ENCODE measurements at places on chromosomes 1 and 21.

DNA sequence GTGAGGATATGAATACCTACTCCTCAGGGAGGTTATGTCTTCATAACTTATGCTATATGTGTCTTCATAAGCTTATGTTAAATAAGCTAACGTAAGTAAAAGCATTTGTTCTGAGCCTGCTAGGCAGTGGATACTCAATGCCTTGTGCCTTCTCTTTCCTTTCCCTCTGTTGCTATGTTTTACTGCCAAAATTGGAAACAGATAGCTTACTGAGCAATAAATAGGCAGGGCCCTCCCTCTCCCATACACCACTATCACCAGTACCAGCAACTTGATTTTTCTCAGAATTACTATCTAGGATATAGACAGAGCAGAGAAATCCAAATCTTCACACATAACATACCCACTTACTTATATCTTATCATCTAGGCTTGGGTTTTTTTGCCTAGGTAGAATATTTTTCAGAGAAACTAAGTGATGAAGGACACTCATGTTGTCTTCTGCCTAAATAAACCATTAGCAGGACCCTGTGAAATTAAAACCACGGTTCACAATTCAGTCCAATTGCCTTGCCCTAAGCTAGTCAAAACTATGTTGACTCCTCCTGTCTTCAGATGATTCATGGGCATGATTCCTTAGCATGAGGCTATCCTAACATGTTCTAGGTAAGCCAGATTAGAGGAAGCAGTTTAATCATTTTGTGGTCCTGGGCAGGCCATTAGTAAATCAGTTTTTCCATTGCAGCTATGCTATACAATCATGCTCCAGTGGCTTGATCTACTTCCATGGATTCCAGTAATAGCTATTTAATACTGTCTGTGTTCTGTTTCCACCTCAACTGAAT is 15.9 kb upstream of the LRRC8C start:
- DNase-seq = no peak

GRCh38 chr21:29465546-29465945 is 166.8 kb downstream of the BACH1 start:
- no peak for DNase-seq

DNA sequence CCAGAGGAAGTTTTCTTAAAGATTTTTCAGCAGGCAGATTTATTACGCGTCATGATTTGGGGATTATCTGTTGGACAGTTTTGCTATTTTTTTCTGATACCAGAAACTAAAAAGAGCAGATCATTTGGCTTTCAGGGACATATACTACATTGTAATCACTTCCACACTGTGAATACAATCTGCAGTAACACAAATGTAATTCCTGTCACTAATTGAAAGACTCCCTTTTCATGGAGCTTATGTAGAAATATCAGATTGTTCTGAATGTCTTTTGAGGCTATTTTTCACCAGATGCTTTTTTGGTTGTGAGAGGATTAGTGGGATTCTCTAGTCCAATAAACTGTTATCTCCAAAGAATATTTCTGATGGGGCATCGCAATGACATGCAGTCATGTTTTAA is 464.2 kb downstream of the DISC1 start:
- DNase-seq = no peak

GRCh38 chr21:36015045-36015444 is 45.3 kb downstream of the SETD4 start:
- DNase-seq = no peak

DNA sequence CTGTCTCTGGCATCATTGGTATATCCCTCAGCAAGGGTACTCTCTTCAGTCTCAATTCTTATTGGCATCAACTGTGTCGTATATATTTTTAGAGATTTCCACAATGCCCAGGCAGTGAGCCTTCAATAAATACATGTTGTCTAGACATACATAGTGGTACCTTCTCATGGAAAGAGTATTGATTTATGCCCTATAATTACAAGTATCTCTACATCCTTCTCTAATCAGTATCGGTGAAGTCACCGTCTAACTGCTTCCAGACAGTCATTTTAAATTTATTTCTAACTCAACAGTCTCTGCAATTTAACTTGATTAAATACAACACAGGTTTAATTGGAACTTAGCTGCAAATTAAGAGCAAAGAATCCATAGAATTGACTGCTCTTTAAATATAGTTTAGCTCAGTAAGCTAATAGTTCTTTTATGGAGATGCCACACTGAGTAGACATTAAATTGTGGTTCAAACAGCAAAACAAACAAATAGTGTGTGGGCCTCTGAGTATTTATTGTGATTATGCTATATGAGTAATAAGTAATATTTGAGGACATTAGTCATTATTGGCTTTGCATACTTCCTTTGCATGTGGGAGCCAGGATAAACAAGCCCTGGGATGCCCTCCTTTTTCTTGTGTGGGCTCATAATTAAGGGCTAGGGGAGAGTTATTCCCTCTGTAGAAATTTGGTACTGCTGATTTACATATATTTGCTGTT is 126.9 kb upstream of the DUSP10 start:
- DNase-seq = no peak

DNA sequence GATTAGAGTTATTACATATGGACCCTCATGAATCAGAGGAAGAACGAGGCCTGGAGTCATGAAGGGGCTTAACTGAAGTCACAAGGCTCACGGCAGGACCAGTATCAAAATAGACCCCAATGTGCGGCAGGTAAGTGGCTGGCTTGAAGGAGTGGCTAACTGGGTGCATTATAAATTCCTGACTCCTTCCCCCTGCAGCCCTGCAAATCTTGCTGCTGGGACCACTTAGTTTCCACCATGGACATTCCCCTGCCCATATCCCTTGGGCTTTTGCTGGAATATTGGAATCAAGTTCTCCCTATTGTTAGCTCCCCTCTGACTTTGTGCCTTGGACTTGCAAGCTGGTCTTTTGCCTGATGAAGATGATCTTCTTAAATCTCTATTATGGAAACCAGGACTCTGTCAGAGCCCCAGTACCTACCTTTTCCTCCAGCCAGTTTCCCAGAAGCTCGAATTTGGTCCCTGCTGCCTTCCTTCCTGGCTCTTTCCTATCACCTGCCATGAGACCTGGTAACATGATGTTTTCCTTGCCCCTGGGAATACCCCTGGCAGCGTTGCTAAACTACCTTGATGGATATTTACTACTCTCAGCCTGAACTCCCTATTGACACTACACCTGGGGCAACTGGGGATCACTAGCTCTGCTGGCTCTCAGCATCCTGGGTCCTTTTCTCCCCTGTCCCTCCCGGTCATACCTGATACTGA is 156.0 kb upstream of the JUN start:
- no peak for DNase-seq

GRCh38 chr1:205430696-205431305 is 8.9 kb upstream of the LEMD1 start:
- no peak for DNase-seq

DNA sequence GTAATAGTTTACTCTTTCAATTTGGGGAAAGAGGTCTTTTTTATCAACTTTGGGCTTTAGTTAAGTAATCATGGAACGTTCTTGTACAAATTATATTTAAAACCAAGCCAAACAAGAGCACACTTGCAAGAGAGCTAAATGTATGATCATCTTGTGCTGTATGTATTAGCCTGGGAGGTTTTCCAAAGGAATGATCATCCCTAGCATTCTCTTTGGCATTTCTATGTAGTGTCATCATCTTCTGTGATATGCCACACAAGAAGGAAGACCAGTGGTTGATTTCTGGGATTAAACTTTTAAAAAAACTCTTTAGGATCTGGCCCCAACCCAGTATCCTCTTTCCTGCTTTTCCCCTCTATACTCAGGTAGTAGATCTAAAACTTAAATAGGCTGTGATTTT is 38.4 kb upstream of the KCNQ4 start:
- DNase-seq = no peak

DNA sequence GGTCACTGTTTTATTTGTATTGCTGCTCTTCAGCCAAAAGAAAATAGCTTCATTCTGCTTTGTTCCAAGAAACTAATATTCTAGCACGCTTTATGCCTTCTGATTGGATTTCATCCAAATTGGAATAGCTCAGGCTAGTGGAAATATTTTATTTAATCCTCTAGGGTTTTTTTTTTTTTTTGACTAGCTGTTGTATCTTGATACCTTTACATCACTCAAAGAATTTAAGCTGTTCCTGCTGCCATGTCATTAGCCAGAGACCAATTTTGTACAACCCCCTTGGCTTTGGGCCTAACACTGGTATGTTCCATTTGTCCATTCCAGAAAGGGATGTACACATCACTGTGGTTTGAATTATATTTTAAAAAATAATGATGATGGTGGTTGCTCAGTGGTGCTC is 103.0 kb downstream of the DISC1 start:
- DNase-seq = no peak

GRCh38 chr1:187157115-187157514 is 328.4 kb downstream of the PLA2G4A start:
- no peak for DNase-seq

GRCh38 chr1:109849655-109850054 is 61.0 kb upstream of the CSF1 start:
- no peak for DNase-seq

DNA sequence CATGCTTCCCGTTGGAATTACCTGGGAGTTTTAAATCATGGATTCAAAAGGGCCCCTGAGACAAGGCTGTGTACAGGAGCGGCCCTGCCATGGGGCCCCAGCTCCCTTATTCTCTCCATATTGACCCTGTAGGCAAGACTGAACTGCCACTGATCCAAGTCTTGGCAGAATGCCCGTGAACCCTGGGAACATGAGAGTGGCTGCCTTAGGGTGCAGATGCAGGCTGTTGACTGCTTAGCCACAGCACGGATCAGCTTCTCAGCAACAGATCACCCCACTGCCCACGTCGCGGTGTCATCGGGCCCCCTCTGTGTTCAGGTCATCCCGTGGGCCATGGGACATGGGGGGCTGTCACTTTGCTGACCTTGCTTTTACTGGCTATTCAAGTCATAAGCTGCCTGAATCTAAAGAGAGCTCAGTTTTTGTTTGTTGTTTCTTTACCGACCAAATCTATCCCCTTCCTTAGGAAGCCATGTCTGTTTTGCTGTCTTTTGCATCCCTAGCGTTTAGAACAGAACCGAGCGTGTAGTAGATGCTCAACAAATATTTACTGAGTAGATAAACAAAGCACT is 83.4 kb downstream of the MATN1 start:
- DNase-seq = no peak

- no peak for DNase-seq
Observed at GRCh38 chr1:219726480-219727272, 113.8 kb upstream of the ZC3H11B start.

DNA sequence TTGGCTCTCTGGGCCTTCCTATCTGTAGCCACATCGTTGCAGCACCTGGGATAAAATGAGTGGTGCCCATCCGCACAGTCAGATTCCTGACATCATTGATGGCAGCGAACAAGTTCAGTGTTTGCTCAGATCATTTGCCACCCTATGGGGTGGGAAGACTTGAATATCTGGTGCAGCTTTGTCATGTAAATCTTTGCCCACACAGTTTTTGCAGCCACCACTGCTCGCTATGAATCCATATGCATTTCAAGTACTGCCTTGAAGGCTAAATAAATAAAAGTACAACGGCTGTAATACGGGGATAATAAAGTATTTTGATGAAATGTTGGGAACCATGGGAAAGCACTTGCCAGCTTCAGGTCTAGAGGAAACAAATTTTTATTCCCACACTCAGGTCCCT is 56.3 kb upstream of the COA6 start:
- DNase-seq = no peak

DNA sequence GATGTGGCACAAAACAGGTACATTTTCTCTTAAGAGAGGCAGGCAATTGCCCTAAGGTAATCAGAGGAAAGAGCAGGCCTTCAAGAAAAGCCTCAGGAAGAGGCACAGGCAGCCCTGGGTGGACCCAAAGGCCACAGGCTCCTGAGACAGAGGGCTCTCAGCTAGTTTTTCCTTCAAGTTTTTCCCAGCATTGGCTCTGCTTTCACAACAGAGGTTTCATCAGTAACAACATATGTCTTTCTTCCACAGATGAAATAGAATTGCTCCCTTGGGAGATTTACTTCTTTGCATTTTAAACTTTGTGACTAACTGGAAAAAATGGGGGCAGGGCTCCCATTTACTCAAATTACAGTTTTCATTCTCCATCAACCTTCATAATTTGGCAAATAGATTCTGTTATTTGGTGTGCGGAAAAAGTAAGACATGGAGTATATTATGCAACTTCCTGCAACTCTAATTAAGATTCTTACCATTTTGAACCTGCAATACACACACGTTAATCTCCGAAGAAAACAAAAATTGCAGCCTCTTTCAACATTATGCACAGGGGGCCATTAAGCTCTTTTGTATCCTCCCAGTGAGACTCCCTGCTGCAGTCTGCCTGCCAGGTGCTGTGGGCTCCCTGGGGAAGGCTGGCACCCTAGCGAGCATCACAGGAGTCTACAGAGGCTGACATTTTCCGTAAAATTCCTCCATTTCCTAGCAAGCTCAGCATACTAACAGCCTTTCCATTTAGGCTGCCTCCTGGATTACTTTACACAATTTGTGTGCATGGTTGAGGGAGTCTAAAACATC is 282.3 kb downstream of the USH2A start:
- no peak for DNase-seq

DNA sequence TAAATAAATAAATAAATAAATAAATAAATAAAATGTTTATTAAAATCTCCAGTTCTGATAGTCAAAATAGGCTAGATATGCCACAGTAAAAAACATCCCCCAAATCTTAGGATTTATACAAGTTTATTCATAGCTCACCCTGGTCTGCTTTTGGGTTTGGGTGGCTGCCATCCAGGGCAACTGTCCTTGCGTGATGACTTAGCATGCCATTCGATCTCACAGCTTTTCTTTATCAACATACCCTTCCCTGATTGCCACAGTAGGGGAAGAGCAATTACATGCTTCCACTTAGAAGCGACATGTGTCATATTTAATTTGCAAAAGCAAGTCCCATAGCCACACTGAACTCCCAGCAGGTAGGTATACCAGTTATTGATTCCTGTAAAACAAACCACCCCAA is 52.7 kb downstream of the TEX35 start:
- DNase-seq = no peak

DNA sequence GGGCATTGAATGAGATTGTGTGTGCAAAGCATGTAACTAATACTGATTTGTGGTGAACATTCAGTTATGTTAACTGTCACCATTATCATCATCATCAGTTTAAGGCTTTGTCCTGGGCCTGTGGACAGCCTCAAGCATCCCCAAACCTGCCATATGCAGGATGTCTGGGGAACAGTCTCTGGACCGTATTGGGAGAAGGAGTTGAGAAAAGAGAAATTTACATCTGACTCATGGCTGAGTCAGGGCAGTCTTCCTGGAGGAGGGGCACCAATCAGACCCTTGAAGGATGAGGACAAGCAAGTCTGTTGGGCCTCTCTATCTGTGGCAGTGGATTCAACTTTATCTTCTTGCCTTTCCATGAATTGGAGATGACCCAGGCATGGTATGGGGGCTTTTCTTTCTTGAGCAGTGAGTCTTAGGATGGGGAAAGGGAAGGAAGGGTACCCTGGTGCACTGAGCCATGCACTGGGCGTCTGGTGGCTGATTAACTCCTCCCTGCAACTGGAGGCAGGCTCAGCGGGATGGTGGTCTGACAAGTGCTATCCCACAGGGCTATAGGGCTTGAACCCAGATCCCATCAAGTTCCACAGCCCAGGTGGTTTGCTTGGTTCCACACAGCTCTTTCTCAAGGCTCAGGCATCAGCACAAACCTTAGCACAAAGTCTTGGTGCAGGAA is 2.9 kb downstream of the PADI3 start:
- no peak for DNase-seq

All from NCI-H1048 (cell line).